ENCODE measurements at places on chromosomes 11 and 22. TPM values are rescaled to one million over a fixed set of nuclear protein-coding genes. Genes with fewer than 3 reads are reported as not detected.

GRCh38 chr11:61586792-61587430 lies 6.0 kb upstream of the SYT7 start:
- H3K27ac ChIP-seq: no peak overlapping the region
- DNase-seq: no peak
- H3K4me1 ChIP-seq: peaks cover 7% of the 10 kb centered on the region
- H3K36me3 ChIP-seq: no peaks in the 10 kb centered on the region

DNA sequence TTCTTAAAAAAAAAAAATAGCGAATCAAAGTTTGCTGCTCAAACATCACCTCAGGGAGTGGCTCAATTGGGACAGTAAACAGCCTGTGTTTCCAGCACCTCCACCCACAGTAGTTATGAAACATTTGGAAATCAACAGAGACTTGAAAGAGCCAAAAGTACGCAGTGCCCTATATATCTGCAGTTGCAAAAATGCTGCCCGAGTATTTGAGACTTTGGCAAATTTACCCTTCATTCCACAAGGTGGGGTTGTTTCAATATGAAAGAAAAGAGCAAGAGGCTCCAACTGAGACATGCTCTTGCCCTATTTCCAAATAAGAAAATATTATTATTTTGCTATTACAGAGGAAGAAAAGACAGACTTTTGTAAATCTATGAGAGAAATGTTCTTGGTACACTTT lies 851.1 kb upstream of the RAG2 start:
- no peaks in the 10 kb centered on the region for H3K27me3 ChIP-seq
- no peak for DNase-seq
- no peak overlapping the region for H3K27ac ChIP-seq
- H3K36me3 ChIP-seq: no peaks in the 10 kb centered on the region

DNA sequence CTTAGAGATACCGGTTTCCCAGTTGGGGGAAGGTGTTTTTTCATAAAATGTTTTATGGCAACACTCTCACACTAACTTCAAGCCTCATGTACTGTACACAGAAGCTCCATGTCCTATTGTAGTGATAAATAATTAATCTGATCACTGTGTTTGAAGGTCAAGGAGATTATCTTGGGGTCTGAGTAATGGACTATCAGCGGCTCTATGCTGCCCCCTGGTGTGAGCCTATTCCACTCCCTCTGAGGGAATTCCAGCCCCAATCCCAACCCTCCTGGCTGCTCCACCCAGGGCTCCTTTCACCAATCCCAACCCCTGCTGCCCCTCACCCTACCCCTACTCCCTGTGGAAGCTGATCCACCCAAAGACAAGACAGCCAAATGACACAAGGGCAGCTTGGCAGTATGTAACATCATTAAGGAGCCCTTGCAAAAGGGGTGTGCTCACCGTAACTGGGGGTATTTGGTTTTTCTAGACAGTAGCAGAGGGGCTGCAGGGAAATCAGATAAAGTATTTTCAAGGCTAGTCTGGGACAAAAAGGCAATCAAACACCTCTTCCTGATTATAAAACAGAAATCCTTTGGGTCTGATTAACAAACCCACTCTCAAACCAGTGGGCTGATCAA lies 22.3 kb downstream of the HPS4 start:
- no peak overlapping the region for H3K4me3 ChIP-seq
- no peak overlapping the region for H3K27ac ChIP-seq
- no peaks in the 10 kb centered on the region for H3K36me3 ChIP-seq
- DNase-seq: peak; percentile 22

GRCh38 chr11:16171882-16172281 lies 184.5 kb downstream of the SOX6 start:
- no peak overlapping the region for H3K27ac ChIP-seq
- H3K27me3 ChIP-seq: no peaks in the 10 kb centered on the region
- H3K36me3 ChIP-seq: no peaks in the 10 kb centered on the region

DNA sequence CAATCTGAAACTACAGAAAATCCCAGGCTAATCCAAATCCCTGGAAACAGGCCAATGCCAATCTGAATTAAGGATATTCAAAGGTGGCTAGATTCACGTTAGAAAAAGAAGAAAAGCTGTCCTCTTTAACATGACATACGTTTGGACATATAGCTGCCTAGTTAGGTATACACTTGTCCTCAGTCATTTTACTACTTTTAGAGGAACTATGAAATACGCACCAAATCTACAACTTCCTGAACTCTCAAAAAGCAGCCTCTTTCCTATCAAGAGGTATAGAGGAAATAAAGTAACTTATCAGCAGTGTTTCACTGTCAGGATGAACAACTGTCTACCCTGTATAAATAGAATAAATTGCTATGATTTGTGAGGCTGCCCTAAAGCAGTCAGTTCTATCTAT lies 24.0 kb downstream of the KMT5B start:
- H3K4me3 ChIP-seq: no peak overlapping the region
- H3K4me1 ChIP-seq: peaks cover 14% of the 10 kb centered on the region
- no peak for DNase-seq

GRCh38 chr22:39518996-39519680 lies 1.2 kb upstream of the ATF4 start:
- H3K36me3 ChIP-seq: peaks cover 4% of the 10 kb centered on the region
- peak overlapping the region; percentile 97 for H3K4me3 ChIP-seq
- H3K27me3 ChIP-seq: no peaks in the 10 kb centered on the region
- DNase-seq: no peak

DNA sequence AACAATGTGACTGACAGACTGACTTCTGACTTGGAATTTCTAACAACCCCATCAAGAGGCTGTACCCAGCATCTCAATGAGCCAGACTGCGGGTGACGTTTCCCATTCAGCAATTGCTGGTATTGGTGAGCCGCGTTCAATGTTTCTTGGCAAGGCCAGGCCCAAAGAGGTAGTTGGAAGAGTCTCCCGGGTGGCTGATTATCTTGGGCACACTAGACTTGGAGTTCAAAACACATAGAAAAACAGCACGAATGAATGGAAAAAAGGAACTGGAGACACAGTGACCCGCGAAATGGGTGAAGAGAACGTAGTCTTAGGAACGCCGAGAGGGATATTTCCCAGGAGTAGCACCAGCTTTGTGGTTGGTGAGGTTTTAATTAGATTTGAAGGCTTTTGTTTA lies 115.7 kb downstream of the RPS6KA4 start:
- no peaks in the 10 kb centered on the region for H3K27me3 ChIP-seq
- DNase-seq: no peak

- no peaks in the 10 kb centered on the region for H3K4me1 ChIP-seq
- H3K27me3 ChIP-seq: no peaks in the 10 kb centered on the region
- H3K4me3 ChIP-seq: no peak overlapping the region
- H3K27ac ChIP-seq: no peak overlapping the region
- no peaks in the 10 kb centered on the region for H3K36me3 ChIP-seq
Measured at GRCh38 chr11:23729088-23729487, 767.8 kb upstream of the LUZP2 start.

GRCh38 chr11:62450543-62451240 lies 31.9 kb downstream of the SCGB1A1 start:
- H3K27me3 ChIP-seq: no peaks in the 10 kb centered on the region
- no peaks in the 10 kb centered on the region for H3K4me1 ChIP-seq
- no peak for DNase-seq

ACTN3 gene
- total RNA-seq: not detected

FDX1 gene
- total RNA-seq: 11.3 TPM

ASPHD2 gene
- 0.67 TPM for total RNA-seq

ZNRF3 gene
- total RNA-seq: 3.0 TPM

Data from pancreas (tissue), 10 donors.